ENCODE measurements at places on chromosomes 2 and 18.

DNA sequence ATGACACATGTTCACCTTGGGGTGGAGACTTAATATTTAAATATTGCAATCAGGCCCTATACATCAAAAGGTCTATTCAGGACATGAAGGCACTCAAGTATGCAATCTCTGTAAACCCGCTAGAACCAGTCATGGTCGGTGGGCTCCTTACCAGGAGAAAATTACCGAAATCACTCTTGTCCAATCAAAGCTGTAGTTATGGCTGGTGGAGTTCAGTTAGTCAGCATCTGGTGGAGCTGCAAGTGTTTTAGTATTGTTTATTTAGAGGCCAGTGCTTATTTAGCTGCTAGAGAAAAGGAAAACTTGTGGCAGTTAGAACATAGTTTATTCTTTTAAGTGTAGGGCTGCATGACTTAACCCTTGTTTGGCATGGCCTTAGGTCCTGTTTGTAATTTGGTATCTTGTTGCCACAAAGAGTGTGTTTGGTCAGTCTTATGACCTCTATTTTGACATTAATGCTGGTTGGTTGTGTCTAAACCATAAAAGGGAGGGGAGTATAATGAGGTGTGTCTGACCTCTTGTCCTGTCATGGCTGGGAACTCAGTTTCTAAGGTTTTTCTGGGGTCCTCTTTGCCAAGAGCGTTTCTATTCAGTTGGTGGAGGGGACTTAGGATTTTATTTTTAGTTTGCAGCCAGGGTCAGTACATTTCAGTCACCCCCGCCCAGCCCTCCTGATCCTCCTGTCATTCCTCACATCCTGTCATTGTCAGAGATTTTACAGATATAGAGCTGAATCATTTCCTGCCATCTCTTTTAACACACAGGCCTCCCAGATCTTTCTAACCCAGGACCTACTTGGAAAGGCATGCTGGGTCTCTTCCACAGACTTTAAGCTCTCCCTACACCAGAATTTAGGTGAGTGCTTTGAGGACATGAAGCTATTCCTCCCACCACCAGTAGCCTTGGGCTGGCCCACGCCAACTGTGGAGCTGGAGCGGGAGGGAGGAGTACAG lies 108.1 kb downstream of the XRCC5 start:
- no peak for DNase-seq

DNA sequence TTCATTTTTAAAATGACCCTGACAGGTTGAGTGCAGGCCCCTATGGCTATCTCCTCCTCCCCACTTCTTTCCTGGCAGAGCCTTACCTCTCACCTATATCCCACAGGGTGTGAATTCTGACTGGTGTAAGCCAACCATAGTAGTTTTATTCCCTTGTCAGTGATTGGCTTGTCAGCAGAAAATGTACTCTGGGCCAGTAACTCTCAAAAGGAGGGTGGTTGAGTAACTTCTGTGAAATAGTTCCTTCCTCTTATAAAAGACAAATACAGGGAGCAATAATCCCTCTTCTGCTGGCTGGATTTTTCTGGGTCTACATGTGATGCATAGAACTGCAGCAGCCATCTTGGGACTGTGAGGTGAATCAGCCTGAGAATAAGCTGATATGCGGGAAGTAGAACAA lies 83.4 kb downstream of the RAPH1 start:
- DNase-seq: no peak

- DNase-seq: no peak
Measured at GRCh38 chr2:68907232-68907919, 36.2 kb upstream of the BMP10 start.

- no peak for DNase-seq
Measured at GRCh38 chr2:109048163-109048562, 59.1 kb upstream of the EDAR start.

DNA sequence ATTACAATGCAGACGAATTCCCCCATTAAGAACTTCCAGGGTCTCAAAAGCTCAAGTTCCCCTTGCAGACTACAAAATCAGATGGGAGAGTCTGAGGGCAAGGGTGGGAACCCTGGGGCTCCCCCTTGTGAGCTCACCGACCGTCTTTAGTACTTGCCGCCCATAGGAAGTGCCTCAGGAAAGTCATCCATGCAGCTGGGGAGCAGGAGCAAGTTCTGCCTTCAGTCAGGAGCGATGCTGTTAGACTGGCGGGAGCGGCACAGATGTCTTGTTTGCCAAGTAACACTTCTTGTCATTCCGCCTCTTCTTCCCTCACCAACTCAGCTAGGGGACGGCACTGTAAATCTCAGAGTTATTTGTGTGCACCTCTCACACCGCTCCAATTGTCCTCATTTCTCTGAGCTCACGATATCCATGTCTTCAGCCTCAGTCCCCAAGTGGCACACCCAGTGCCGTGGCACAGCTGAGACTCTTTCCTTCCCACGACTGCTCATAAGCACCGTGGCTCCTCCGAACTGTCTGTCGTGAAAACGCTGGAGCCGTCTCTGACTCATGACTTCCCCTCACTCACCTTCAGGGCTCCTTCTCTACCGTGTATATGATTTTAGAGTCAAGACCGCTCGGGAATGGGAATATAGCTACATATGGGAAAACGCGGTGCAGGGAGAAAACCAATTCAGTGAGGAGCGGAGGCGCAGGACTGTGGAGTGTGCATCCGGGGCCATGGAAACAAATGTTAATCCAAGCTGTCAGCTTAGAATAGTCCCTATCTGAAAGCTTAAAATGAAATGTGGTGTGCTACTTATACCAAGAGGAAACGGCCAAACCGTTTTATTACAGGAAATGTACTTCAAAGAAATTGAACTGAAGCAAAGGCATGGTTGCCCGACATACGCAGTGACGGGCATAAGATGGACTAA lies 34.0 kb downstream of the UXS1 start:
- DNase-seq: no peak

DNA sequence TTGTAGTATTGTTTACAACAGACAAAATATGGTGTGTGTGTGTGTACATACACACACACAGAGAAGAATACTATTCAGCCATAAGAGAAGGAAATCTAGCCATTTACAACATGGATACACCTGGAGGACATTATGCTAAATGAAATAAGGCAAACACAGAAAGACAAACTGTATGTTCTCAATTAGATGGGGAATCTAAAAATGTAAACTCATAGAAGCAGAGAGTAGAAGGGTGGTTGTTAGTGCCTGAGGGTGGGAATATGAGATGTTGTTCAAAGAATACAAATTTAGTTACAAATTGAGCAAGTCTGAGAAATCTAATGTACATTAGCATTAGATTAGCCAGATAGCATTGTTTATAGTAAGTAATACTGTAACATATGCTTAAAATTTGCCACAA lies 11.3 kb downstream of the ZNF519 start:
- no peak for DNase-seq

- DNase-seq: no peak
Measured at GRCh38 chr2:153287109-153287801, 191.3 kb downstream of the RPRM start.

- DNase-seq: no peak
Measured at GRCh38 chr2:102166189-102166845, 20.5 kb upstream of the IL1RL2 start.

DNA sequence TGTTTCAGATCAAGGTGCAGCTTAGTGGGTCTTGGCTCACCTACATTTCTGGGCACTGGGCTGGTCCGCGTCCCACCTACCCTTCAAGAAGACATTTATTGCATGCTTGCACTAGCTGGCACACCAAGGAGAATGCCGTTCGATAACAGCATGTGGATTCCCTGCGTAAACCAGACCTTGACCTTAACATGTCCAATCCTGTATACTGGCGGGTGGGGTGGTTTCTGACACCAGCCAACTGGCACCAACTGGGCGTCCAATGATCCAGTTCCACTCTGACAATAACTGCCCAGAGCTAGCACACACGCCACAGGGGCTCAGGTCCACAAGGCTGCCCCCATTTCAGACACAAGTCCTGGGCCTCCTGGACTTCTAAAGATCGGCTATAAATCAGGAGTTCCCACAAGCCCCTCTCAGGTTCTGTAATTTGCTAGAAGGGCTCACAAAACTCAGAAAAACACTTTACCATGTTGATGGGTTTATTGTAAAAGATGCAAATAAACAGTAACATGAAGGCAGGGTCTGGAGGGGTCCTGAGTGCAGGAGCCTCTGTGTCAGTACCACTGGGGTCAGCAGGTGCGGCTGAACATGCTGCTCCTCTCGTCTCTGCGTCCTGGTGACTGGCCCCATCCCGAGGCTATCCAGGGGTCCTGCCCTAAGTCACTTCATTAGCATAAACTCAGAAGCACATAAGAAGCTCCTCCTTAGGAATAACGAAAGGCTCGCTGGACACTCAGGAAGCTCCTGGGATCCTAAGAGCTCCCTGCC lies 161.8 kb downstream of the HDAC4 start:
- DNase-seq: no peak

DNA sequence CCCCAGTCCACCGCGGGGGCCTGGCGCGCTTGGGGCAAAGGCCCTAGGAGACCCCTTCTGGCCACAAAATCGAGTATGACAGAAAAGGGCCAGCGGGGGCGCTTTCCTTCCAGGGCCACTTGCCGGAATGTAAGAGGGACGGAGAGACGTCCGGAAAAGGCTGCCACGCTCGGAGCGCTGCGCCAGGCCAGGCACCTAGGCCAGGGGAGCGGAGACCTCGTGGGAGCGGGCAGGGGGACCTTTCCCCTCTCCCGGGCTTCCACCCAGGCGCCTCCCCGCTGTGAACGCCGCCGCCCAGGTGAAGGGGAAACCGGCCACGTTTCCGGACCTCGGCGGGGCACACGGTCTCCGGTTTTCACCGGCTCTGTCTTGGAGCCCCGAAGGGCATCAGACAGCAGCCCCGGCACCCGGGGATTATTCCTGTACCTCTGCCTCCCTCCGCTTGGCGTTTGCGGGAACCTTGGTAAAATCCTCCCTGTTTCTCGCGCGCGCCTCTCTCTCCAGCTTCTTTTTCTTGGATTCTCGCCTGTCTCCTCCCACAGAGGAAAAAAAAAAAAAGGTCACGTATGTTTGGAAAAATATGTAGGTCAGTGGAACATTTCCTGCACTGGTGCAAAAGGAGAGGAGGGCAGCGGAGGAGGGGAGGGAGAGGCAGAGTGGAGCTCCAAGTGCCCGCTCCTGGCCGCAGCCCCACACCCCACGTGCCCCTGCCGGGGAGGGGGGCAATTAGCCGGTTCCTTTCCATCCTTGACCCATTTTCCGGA lies 1.2 kb upstream of the NPAS2 start:
- peak; percentile 22 for DNase-seq

DNA sequence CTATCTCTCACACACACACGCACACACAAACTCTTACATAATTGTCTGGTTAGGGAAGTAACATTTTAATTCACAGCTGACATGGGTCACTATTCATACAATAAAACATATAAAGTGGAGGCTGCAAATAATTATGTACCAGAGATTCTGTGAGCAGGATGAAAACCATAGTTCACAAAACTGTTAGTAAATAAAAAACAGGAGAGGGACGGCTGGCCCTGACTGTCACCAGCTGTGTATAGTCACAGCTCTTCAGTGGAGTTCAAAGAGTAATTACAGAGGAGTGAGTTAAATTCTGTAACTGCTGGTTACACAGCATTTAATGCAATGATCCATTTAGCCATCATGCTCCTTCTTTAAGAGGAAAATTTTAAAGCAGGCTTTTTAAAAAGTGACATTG lies 76.9 kb downstream of the NRXN1 start:
- DNase-seq: no peak

GRCh38 chr2:179703702-179704101 lies 157.7 kb downstream of the ZNF385B start:
- peak; percentile 64 for DNase-seq

- DNase-seq: no peak
Measured at GRCh38 chr2:199911877-199912161, 726 bp downstream of the C2orf69 start.

DNA sequence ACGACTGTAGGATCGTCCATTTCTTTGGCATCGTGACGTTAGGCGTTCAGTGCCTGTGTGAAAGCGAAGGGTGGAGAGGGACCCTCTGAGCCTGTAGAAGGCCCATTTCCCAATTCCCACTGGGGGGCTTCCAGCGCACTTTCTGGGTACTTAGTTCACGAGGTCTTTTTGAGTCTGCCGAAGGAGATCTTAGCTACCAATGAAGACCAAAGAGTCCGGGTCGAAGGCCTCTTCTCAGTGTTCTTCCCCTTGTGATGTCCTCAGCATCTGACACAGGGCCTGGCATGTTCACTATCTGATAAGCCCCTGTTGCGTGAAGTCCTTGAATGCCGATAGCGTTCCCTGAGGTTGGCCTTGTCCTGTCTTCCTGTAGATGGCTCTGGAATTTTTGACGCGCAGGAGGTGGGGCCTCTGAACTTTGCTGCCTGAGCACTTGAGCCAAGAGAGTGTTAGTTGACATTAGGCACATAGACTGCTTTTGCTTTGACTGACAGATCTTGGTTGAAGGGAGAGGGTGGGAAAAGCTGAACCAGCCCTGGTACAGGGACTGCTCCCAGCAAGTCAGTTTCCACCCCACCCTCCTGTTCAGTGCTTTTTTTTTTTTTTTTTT lies 52.8 kb downstream of the LDLRAD4 start:
- no peak for DNase-seq

- DNase-seq: no peak
Measured at GRCh38 chr2:53381271-53381670, 386.3 kb upstream of the CHAC2 start.

DNA sequence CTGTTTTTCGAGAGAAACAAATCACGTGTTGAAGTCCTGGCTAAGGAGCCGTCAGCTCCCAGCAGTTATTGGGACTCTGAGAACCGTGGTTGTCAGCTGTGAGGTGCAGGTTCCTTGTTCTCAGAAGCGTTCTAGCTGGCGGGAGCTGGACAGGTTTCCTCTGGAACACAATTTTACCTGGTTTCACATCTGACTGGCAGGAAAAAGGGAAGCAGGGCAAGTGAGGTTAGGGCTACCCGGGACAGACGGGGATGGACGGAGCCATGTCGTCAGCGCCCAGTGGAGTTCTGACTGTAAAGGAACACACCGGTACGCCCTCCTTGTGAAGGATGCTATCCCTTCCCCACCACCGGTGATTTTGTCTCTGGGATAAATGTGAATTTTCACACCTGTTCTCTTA lies 26.1 kb downstream of the ITGB1BP1 start:
- no peak for DNase-seq

- DNase-seq: no peak
Measured at GRCh38 chr2:101678379-101678778, 19.1 kb upstream of the MAP4K4 start.

DNA sequence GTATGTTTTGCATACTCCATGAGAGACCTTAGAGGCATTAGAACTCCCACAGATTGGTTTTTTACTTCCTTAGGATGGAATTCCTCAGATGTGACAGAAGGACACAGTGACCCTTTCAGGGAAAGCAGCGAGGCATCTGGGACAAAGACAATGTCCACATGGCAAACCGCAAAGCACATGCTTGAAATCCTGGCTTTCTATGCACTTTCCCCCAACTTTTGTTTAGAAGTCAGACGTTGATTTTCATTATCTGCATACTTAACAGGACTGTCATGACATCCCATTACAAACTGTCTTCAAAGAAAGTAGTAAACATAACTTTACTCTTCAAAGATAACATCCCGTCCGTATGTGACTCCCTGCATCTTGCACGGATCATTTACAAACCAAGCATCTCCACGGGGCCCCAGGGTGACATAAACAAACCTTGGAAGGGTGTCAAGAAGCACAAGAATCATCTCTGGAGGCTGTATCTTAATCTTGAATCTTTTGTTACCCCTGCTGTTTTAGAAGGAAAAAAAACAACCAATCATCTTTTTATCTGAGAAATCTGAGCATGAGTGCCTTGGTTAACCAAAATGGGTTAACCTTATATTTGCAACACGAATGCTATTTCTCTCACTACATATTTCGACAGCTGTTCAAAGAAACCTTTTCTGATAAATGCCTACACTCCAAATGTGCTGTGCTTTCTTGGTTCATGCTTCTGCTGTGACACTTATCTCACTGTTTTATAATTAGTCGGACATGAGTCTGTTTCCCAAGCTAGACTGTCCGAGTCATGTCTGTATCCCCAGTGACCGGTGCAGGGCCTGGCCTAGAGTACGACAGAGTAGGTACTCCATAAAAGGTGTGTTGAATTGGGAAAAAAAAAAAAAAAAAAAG lies 90.8 kb downstream of the CCBE1 start:
- DNase-seq: no peak
